Sigmoid colon (tissue), 7 donors: ENCODE measurements at places on chromosomes 1 and 21. TPM values are rescaled to one million over a fixed set of nuclear protein-coding genes. Genes with fewer than 3 reads are reported as not detected.

GRCh38 chr1:90046635-90047034 is 51.7 kb downstream of the ZNF326 start:
- no peak overlapping the region for H3K4me3 ChIP-seq
- H3K36me3 ChIP-seq = no peaks in the 10 kb centered on the region
- H3K27me3 ChIP-seq = no peaks in the 10 kb centered on the region
- no peaks in the 10 kb centered on the region for H3K4me1 ChIP-seq
- DNase-seq = no peak

DNA sequence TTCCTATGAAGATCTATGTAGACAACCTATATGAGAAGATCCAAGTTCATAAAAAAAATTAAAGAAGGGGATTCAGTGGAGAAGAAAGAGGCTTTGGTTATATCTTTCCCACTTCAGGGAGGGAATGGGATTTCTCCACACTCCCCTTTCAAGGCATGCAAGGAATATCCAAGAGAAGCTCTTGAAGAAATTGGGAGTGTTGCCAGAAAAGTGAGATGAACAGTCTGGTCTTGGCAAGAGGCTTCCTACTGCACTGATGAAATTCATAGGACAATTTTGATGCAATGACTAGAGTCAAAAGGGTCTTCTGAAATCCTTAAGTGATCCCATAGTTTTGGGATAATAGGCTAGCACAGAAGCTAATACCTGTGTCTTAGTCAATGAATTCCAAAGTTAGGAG is 153.0 kb downstream of the KCTD3 start:
- no peak overlapping the region for H3K27ac ChIP-seq
- no peaks in the 10 kb centered on the region for H3K36me3 ChIP-seq
- DNase-seq = no peak
- no peaks in the 10 kb centered on the region for H3K27me3 ChIP-seq
- H3K4me1 ChIP-seq = no peaks in the 10 kb centered on the region
- no peak overlapping the region for H3K4me3 ChIP-seq

GRCh38 chr21:44594406-44594916 is 2.2 kb upstream of the KRTAP10-6 start:
- no peaks in the 10 kb centered on the region for H3K27me3 ChIP-seq
- H3K36me3 ChIP-seq = no peaks in the 10 kb centered on the region
- H3K4me3 ChIP-seq = no peak overlapping the region
- no peaks in the 10 kb centered on the region for H3K4me1 ChIP-seq
- DNase-seq = no peak

DNA sequence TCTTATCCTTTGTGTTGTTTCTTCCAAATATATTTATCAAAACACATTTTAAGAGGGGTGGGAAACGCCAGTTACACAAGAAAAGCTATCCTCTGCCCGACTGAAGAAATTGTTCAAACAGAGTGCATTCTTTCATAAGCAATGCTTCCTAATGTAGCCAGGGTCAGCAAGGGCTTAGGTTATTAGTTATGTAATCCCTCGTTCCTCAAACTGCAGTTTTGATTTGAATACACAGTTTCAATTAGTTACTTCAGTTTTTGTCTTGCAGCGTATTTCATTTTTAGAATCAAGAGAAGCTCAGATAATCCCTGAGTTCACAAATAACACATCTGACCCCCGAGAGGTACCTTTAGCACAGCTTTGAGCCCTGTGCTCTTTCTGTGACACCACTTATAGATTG is 141.7 kb upstream of the NRIP1 start:
- no peaks in the 10 kb centered on the region for H3K36me3 ChIP-seq
- no peaks in the 10 kb centered on the region for H3K27me3 ChIP-seq
- no peak for DNase-seq

DNA sequence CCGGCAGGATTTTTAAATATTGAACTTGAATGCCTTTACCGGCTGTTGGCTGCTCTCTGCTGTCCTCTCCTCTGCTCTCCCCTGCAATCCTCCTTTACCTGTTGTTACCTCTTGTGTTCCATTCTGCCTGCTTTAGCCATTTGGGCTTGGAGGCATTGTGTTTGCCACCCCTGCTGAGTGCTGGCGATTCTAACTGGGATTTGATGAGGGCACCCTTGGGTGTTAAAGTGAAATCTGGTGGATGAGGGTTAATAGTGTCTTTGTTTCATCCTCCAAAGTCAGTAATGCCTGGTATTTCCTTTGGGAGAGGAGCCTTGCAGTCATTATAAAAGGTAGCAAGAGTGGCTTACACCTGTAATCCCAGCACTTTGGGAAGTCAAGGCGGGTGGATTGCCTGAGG is 9.9 kb downstream of the SZRD1 start:
- no peaks in the 10 kb centered on the region for H3K36me3 ChIP-seq
- no peak overlapping the region for H3K4me3 ChIP-seq
- H3K27ac ChIP-seq = peak overlapping the region; percentile 74
- no peaks in the 10 kb centered on the region for H3K27me3 ChIP-seq
- no peak for DNase-seq
- no peaks in the 10 kb centered on the region for H3K4me1 ChIP-seq

Gene ASCL5
- total RNA-seq = not detected

Gene GNG4
- total RNA-seq = 3.9 TPM

Gene ACAP3
- 57.1 TPM for total RNA-seq

Gene AIRE
- not detected for total RNA-seq

Gene DNASE2B
- not detected for total RNA-seq
